ENCODE measurements at places on chromosomes 3 and 15. TPM values are rescaled to one million over a fixed set of nuclear protein-coding genes. Genes with fewer than 3 reads are reported as not detected.
A peak's percentile ranks its signal among the peaks of the same experiment; 100 is the strongest.

DNA sequence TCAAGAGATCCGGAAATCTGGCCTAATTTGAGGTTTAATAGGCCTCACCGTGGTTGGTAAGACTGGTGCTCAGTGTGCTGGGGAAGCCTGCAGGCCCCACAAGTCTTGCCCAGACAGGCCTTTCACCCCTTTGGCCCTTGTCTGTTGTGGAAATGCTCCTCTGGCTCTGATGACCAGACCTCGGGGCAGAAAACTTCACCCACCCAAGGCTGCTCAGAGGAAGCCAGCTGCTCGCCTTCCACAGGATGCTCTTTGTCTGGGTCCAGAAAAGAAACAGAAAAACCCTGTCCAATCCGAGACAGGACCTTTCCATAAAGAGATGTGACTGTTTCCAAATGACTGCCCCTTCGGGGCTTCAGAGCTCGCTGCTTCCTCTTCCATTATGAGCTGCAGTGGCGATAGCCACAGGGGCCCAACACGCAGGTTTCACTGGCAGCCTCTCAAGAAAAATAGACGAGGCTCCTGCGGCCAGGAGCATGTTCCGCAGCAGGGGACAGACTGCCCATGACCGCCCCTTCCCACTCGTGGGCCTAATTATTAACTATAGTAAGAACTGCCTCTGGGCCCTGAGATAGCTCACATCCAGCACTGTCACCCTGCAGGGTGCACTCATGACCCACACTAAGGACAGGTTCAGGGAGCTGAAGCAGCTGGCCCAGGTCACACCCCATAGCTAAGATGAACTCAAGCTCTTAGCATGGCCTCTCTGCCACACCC lies 6.8 kb upstream of the SNX22 start:
- DNase-seq = no peak

GRCh38 chr15:78985859-78986475 lies 41.1 kb upstream of the CTSH start:
- no peak for DNase-seq

- DNase-seq = no peak
Measured at GRCh38 chr3:18149935-18150334, 275.2 kb downstream of the SATB1 start.

- no peak for DNase-seq
Measured at GRCh38 chr15:92118162-92118935, 264.8 kb downstream of the SLCO3A1 start.

GRCh38 chr3:183468424-183468823 lies 40.0 kb upstream of the MCF2L2 start:
- no peak for DNase-seq

DNA sequence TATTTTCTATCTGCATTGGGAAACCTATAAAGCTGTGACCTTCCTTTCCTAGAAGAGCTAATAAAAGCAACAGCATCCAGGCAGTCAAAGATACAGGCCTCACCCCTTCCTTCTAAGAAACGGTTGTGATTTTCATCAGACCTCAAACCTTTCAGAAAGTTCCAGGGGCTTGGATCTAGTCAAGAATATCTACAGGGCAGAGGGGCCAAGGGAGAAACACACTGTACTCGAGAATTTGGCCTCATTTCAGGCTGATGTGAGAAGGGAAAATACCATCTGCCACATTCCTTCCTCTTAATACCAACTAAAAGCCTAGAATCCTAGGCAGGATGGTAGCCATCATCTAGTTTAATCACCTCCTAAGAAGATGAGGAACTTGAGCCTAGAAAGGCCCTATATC lies 24.5 kb upstream of the BCL6 start:
- no peak for DNase-seq

GRCh38 chr3:30625541-30626438 lies 19.4 kb downstream of the TGFBR2 start:
- DNase-seq = peak; percentile 44

Gene SLC41A3
- 70.8 TPM for polyA plus RNA-seq

Measured in BJ (cell line).